Upper lobe of left lung (tissue), 6 donors: ENCODE measurements at places on chromosomes 4 and X. TPM values are rescaled to one million over a fixed set of nuclear protein-coding genes. Genes with fewer than 3 reads are reported as not detected.

GRCh38 chr4:9947168-9948062 lies 73.9 kb downstream of the SLC2A9 start:
- no peak for DNase-seq

DNA sequence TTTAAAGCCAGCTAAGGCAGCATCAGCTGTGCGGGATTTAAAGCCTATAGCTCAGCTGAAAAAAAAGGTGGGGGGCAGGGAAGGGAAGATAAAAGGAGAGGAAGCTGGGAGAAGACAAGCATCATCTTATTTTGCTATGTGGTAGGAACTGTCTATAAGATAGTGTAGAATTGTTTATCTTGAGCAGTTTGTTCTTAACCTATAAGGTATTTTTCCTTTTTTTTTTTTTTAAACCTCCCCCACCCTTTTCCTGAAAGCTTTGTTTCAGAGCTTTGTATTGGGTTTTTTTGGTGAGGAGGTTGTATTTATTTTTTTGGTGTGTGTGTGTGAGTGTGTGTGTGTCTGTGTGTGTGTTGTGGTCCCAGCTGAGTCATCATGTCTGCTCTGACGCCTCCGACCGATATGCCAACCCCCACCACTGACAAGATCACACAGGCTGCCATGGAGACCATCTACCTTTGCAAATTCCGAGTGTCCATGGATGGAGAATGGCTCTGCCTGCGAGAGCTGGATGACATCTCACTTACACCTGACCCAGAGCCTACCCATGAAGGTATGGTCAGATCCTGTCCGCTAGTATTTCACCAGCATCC lies 531 bp downstream of the RUFY3 start:
- DNase-seq, result no peak

DNA sequence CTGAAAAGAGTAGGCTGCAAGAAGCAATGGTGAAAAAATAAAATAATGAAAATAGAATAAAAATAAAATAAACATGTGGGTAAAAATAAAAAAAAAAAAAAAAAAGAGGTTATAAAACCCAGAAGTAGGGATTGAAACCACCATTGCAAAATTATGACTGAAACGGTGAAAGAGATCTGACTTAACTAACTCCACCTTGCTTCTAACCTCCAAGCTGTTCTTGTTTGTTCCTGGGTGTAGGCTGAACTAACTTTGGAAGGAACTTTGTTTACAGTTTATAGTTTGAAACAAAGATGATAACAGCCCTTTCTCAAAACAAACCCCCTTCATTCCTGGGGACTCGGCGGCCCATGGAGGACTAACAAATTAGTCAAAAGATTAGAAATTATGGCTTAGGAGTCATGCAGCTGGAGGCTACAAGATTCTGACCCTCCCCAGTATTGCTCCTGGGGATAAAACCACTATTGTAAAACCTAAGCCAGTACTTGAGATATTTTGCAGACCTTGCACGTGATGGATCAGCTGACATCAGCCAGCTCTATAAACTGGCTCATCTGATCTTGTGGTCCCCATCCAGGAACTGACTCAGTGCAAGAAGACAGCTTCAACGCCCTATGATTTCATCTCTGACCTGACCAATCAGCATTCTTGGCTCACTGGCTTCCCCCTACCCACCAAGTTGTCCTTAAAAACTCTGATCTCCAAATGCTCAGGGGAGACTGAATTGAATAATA lies 30.4 kb downstream of the DDX60L start:
- DNase-seq, result no peak

- DNase-seq, result no peak
Observed at GRCh38 chrX:120286733-120287512, 24.3 kb downstream of the TMEM255A start.

DNA sequence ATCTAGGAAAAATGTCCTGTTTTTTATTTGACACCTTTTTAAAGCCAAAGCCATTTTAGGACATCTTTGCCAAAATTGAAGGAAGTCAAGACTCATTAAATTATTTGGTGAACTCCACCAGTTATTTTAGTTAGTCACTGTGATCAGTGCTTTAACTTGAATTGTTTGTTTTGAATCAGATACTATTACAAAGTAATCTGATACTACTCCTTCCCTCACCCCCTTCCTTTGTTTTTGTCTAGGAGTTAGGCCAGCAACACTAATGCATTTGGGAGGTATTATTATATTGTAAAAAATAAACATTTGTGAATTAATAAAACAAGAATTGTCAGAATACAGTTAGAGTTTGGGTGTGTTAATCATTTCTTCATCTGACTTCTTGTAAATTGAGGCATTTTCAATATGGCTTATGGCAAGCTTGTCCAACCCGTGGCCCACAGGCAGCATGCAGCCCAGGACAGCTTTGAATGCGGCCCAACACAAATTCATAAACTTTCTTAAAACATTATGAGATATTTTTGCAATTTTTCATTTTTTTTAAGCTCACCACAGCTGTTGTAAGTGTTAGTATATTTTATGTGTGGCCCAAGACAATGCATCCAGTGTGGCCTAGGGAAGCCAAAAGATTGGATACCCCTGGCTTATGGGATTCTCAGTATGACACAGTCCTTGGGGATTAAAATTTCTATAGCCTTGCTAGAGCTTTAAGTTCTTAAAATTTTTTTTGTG lies 182.2 kb downstream of the BMPR1B start:
- no peak for DNase-seq

GRCh38 chrX:10165580-10166247 lies 8.9 kb downstream of the CLCN4 start:
- DNase-seq, result no peak

DNA sequence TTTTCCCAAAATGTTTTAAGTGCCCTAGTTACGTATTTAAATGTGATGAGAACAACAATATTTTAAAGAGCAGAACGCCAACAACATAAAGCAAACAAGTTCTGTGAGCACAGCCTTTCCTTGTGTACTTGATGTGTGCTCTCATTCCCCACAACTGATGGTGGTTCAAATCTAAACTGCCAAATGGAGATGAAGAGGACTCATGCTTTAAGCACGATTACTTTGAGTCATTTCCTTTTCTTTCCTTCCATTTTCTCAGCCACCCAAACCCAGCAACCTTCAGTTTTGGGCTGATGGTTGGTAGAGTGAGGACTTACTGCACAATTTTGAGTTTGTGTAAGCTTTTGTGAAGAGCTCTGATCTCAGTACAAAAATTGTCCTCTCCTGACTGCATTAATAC lies 1.7 kb downstream of the NSD2 start:
- DNase-seq, result no peak

DNA sequence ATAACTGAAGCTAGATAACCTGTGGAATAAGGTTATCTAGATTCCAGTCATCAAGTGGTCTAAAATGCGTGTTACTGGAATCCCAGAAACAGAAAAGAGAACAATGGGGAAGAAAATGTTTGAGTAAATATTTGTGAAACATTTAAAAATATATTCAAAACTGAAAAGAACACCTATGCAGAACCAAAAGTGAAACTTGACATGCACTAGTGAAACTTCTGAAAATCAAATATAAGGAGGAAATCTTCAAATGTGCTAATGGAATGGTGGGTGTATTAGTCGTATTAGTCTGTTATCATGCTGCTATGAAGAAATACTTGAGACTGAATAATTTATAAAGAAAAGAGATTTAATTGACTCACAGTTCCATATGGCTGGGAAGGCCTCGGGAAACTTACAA lies 512.4 kb upstream of the KLHL4 start:
- DNase-seq, result no peak

GRCh38 chr4:74635490-74636123 lies 158.7 kb downstream of the BTC start:
- DNase-seq, result no peak

TCEAL7 gene
- total RNA-seq, result 2.1 TPM

TRO gene
- total RNA-seq, result 2.0 TPM
